ENCODE measurements at places on chromosomes 1 and 21. TPM values are rescaled to one million over a fixed set of nuclear protein-coding genes. Genes with fewer than 3 reads are reported as not detected.

IL12RB2 gene
- total RNA-seq: 9.6 TPM

TINAGL1 gene
- total RNA-seq: 120 TPM

NHLH1 gene
- total RNA-seq: not detected

AADACL3 gene
- total RNA-seq: not detected

TNFSF18 gene
- total RNA-seq: not detected

PERM1 gene
- total RNA-seq: 38.9 TPM

CYP4A22 gene
- 0.32 TPM for total RNA-seq

COL6A1 gene
- total RNA-seq: 50.5 TPM

SH3GLB1 gene
- total RNA-seq: 78.6 TPM

KCNJ15 gene
- total RNA-seq: 0.33 TPM

ITLN2 gene
- total RNA-seq: not detected

LMX1A gene
- not detected for total RNA-seq

IARS2 gene
- 83.6 TPM for total RNA-seq

FAM43B gene
- total RNA-seq: 0.09 TPM

FAM151A gene
- not detected for total RNA-seq

FGR gene
- total RNA-seq: 4.0 TPM

KLF17 gene
- not detected for total RNA-seq

ASAP3 gene
- 83.5 TPM for total RNA-seq

CELA3A gene
- total RNA-seq: not detected

FNBP1L gene
- 18.3 TPM for total RNA-seq

IRF6 gene
- 1.7 TPM for total RNA-seq

Measured in gastrocnemius medialis (tissue), 4 donors.